ENCODE measurements at places on chromosomes 5 and 9.

- DNase-seq, result no peak
Observed at GRCh38 chr9:121363622-121363961, 6.5 kb downstream of the STOM start.

GRCh38 chr9:33453286-33453860, 6.0 kb upstream of the AQP3 start:
- no peak for DNase-seq

- no peak for DNase-seq
Observed at GRCh38 chr9:35566417-35566816, 38.6 kb upstream of the TESK1 start.

DNA sequence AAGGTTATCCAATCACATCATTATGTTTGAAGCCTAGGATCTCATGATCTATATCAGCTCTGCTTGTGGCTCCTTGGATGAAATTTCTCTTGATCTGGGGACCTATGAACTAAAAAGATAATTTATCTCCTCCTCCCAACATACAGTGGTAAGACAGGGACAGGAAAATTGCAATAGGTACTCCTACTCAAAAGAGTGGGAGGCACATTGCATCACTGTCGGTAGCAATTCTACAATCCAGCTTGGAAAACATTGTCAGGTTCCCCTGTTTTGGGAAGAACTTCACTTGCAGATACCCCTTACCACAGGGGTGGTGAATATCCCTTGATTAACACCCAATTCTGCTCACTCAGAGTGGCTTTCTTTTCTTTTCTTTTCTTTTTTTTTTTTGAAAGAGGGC, 107.7 kb downstream of the HSPA4 start:
- DNase-seq, result no peak

DNA sequence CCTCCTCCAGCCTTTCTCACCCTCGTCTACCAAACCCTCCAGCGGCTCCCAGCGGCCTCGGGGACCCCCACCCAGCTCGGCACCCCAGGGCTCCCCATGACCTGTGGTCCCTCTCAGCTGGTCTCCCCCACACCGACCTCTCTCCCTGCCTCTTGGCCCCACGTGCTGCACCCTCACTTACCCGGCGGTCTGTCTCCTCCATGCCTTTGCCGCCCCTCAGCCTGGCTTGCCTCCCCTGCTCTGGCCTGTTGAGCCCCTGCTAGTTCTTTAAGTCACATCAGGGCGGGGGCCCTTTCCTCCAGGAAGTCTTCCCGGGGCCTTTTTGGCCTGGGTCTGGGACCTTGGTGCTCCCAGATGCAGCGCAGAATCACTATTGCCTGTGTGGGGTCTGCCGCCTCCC, 81.5 kb downstream of the LMX1B start:
- DNase-seq, result no peak

All from trophoblast cell (in vitro differentiated cells and primary cell).